Activated CD8-positive, alpha-beta memory T cell treated with anti-CD3 and anti-CD28 coated beads for 1 hour (primary cell): ENCODE measurements at places on chromosomes 3 and 15.

GRCh38 chr15:66477011-66477410 lies 20.6 kb downstream of the SNAPC5 start:
- DNase-seq, result no peak

DNA sequence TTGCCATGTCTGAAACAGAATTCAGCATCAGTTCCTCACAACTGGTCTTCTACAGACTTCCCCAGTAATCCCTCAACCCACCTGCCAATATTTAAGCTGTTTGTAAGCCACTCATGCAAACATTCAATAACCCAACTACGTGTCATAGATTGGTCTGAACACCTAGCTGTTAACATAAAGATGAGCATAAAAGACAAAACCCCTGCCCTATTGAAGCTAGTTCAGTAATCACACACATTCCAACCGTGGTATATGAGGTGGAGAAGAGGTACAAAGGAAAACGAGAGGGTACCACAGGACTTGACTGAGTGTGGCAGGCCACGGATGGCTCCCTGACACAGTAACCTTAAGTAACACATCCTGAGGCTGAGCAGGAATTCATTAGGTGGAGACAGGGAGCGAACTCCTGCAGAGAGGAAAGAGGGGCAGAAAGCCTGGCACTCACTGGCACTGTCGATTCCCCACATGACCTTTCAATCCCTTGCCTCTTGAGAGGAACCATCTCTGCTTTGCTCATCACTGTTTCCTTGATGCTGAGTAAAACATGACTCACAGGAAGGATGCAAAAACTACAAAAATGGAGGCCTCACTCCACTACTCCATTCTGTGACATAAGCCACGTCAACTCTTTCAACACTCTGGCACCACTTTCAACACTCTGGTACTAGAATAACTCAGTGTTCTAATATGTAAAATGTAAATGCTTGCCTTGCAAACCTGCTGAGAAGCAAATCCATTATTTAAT lies 31.3 kb downstream of the RPN1 start:
- DNase-seq, result no peak

- DNase-seq, result no peak
Measured at GRCh38 chr15:101652786-101653430, 727 bp upstream of the TM2D3 start.

DNA sequence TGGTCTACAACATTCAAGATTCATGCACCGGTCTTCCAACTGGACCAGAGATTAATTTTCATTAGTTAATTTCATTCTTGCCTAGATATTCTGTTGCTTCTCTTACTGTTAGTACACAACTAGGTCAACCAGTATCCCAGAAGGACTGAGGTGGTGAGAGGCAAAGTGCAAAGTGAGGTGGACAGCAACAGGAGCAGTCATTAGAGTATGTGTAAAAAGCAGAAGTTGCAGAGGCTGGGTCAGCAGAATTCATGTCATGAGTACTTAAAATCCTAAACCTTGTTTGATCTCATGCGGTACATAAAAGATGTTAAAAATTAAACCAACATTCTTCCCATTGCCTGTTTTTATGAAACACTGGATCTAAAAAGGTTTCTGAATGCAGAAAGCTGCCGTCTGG lies 46.7 kb downstream of the PARP14 start:
- DNase-seq, result no peak
